ENCODE measurements at places on chromosomes 3 and 15.

GRCh38 chr3:52150357-52150756 is 3.9 kb downstream of the POC1A start:
- DNase-seq = no peak

DNA sequence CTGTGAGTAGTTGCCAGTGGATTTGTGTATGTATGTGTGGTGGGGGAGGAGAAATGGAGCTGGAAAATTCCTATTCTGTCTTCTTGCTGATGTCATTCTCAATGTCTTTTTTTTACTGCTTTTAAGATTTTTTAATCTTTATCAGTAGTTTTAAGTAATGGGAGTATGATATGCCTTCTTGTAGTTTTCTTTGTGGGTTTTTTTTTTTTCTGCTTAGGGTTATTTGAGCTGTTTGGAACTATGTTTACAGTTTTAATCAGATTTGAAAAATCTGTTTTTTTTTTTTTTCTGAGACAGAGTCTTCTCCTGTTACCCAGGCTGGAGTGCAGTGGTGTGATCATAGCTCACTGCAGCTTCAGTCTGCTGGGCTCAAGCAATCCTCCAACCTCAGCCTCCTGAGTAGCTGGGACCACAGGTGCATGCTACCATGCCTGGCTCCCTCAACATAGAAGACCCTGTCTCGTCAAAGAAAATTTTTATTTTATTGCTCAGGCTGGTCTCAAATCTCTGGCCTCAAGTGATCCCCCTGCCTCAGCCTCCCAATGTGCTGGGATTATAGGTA is 37.1 kb downstream of the RPL39L start:
- no peak for DNase-seq

DNA sequence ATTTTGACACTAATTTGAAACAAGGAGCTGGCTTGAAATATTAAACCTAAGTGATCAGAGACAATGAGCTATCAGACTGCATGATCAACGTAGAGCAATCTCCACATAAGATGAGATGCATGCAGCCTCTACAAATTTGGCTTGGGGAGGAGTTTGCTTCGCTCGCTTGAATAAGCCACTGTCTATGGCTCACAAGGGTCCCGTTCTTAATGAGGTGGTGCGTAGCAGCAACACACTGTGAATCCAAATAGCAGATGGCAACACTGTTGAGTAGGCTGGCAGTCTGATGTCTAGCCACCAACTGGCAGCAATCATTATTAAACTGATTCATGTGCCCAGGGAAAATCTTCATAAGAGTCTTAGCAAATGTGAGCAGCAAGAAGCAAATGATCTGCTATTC is 125.4 kb upstream of the CCDC54 start:
- DNase-seq = no peak

DNA sequence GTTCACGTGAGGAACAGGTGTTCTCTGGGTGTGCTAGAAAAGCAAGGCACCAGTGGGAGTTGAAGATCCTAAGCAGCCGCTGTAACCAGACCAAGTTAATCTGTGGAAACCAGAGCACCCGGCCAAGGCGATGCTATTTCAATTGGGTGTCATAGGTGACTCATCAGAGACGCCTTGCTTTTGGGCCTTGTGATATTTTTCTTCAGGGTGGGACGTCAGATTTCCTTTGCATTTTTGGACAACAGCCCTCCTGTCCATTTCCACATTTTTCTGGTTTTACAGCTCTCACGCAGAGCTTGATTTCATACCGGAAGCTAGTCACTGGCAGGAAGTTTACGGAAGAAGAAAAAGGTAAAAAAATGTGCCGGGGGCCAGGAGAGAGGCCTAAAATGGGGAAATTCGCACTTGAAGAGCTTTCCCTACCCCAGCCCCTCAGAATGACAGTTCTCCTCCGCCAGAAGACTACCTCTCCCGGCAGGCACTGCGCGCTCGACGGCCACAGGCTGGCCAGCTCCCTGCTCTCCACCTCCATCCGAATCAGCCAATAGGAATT is 471 bp upstream of the KBTBD8 start:
- DNase-seq = peak; percentile 84

- no peak for DNase-seq
These were observed 151.9 kb upstream of the TLE3 start for GRCh38 chr15:70249616-70250015.

GRCh38 chr3:144128108-144128892 is 156.7 kb downstream of the DIPK2A start:
- DNase-seq = no peak

GRCh38 chr3:32630266-32630665 is 54.7 kb upstream of the CNOT10 start:
- no peak for DNase-seq

- DNase-seq = peak; percentile 21
These were observed 61.1 kb downstream of the KCNAB1 start for GRCh38 chr3:156181509-156181908.

GRCh38 chr3:5162102-5162501 is 25.4 kb upstream of the EDEM1 start:
- DNase-seq = peak; percentile 81

DNA sequence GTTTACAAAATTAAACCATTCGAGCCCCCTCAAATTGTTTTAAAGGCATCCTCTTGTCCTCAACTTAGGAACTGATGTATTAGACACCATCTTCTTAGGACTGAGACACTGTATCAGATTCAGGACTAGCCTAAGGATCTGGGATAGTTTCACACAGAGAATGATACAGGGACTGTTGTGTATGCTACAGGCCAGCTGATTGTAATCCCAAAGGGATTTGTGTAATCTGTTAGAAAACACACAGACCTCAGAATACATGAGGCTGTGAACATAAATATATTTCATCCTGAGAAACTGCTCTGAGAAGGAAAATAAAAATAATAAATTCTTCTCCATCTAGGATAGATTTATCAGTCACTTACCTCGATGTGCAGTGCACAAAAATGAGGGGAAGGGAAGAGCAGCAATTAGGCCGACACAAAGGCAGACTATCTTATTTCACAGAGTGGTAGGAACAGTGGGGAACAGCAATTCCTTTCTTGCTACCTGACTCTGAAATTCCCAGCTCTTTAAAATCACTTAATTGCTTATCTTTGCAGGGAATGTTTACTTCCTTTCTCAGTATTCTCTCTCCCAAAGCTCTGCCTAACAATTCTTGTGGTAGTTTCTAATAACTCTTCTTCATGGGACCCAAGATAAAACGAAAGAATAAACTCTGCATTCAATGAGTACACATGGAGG is 322.5 kb downstream of the MAGI1 start:
- DNase-seq = no peak

DNA sequence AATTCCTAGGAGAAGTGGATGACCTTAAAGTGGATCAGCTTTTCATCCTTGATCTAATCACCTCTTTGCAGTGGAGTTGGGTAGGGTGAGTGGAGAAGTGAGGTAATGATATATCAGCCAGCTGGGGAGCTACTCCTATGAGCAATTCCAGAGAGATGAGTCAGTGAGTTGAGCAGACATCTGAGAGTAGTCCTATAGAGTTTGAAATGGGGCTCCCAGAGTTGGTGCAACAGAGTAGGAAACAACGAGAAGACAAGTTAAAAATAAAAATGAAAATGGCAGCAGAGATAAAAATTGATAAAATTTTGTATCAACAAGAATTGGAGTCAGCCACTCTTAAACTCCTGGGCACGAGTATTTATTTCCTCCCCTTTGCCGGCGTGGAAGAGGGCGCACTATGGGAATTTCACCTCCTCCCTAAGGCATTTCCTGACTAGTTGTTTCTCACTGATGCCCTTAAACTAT is 150.8 kb upstream of the DPH6 start:
- peak; percentile 89 for DNase-seq

DNA sequence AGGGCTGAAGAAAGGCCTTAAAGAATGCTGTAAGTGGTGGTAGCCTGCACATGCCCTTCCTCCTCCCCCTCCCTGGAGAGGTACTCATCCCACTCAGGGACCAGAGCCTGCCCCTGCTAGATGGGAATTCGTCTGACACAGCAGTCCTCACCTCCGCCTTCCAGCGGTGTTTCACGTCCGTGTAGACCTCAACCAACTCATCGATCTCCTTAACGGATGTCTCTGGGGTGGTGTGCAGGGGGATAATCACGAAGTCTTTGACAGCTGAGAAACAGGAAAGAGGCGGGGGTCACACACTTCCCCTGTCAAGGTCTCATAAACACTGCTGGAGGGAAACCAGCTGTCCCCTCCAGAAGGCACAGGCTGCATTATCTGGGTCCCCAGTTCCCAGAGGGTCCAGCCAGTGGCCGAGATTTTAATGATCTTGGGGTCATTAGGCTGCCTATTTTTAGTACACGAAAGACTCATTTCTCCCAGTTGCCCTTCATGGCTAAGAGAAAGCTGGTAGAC is 9.9 kb downstream of the DNASE1L3 start:
- DNase-seq = no peak

- no peak for DNase-seq
These were observed 145.9 kb downstream of the IGF1R start for GRCh38 chr15:98794211-98794610.

DNA sequence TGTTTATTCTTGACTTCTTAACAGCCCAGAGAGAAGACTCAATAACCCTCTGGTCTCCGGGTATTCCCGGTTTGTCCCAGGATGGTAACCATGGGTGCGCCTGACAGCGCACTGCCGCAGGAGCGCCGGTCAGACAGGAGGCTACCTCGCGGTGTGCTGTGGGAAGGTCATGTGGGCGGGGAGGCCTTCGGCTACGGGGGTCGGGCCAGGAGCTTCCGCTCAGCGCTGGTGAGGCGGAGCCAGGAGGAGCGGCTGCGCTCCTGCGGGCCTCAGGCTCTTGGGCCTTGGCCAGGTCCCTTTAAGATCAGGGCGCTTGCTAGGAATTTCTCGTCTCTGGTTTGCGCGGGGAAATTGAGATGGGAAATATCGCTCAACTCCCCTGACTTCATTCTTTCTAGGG is 182.3 kb upstream of the NDN start:
- DNase-seq = no peak

- DNase-seq = no peak
These were observed 51.0 kb downstream of the PHC3 start for GRCh38 chr3:170130532-170130931.

GRCh38 chr3:17190353-17191078 is 305.8 kb downstream of the PLCL2 start:
- no peak for DNase-seq

- DNase-seq = peak; percentile 73
These were observed 156.5 kb downstream of the PGPEP1L start for GRCh38 chr15:98850961-98851572.

- no peak for DNase-seq
These were observed 55.0 kb upstream of the EIF1B start for GRCh38 chr3:40254491-40254890.

All from fibroblast of skin of back (primary cell).